ENCODE measurements at places on chromosomes 12 and 14.

- DNase-seq: no peak
Observed at GRCh38 chr12:3622021-3622821, 130.7 kb downstream of the CRACR2A start.

GRCh38 chr12:12440784-12441428 lies 84.0 kb downstream of the BORCS5 start:
- no peak for DNase-seq

DNA sequence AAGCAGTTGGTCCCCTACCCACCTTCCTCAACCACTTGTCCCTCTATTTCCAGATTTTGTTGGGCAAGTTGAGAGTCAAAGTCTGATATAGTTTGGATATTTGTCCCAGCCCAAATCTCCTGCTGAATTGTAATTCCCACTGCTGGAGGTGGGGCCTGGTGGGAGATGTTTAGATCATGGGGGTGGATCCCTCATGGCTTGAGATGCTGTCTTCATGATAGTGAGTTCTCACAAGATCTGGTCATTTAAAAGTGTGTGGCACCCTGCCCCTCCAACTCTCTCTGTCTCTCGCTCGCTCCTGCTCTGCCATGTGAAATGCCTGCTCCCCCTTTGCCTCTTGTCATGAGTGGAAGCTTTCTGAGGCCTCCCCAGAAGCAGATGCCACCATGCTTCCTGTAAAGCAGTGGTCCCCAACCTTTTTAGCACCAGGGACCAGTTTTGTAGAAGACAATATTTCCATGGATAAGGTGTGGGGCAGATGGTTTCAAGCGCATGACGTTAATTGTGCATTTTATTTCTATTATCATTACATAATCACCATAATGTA lies 37.3 kb upstream of the BCL11B start:
- no peak for DNase-seq

DNA sequence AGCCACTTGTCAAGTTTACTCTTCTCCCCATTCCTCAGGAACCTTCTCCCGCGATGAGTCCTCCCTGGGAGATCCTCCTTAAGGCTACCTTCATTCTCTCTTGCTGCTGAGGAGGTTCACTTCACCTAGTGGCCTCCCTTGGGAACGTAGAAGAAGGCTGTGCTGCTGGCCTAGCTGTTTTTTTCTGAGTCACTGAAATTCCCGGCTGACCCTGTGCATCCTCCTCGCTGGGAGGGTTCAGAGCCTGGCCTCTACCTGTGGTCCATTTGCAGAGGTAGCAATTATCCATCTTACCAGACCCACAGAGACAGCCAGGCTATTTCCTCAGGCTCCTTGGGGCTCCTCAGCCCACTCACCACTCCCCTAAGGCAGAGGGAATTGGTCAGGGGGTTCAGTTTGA lies 4.6 kb downstream of the KRT82 start:
- DNase-seq: no peak

- no peak for DNase-seq
Observed at GRCh38 chr12:100528471-100529127, 44.9 kb upstream of the GAS2L3 start.

- DNase-seq: no peak
Observed at GRCh38 chr14:85233756-85234155, 296.2 kb upstream of the FLRT2 start.

GRCh38 chr12:107884769-107885694 lies 110.5 kb downstream of the ASCL4 start:
- no peak for DNase-seq

DNA sequence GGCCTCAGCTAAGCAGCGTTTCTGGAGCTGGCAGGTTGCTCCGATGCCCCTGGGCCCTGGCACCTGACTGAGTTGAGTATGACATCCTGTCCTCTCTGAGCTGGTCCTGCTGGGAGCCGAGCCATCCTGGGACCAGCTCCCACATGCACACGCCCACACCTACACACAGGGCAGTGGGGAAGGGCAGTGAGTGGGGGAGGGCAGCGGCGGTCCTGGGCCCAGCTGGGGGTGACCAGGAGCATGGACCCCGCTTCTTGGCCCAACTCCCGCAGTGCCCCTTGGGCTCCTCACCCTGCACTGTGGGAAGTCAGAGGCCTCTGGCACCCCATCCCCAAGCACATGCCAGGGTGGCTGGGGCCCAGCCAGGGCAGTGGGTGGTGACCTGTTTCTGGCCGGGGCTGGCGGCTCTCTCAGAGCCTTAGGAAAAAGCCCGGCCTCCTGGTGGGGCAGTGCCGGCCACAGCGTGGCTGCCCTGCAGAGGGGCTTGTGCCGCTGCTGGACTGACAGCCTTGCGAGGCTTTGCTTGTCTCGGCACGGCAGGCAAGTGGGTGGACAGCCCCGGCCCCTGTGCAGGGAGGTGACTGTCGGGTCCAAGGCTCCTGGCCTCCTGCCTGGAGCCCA lies 5.9 kb upstream of the CRIP2 start:
- DNase-seq: no peak

GRCh38 chr12:76083246-76083903 lies 1.1 kb downstream of the NAP1L1 start:
- DNase-seq: no peak

DNA sequence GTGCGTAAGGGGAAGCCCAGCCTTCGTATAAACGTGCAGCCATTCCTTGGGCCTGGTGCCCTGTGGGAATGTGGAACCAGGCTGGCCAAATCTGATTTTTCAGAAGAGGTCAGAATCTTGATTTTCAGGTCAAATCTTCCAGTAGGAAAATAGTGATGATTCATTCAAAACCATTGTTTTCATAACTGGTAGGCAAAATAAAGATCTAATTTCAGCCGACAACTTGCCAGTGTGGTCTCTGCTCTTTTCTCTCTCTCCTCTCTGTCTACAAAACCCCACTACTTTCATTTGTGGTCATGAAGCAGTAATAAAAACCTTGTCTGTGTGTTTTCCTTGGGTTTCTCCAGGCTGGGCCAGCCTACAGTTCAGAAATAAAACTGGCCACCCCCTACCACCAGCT lies 135.1 kb downstream of the RBM19 start:
- DNase-seq: no peak

DNA sequence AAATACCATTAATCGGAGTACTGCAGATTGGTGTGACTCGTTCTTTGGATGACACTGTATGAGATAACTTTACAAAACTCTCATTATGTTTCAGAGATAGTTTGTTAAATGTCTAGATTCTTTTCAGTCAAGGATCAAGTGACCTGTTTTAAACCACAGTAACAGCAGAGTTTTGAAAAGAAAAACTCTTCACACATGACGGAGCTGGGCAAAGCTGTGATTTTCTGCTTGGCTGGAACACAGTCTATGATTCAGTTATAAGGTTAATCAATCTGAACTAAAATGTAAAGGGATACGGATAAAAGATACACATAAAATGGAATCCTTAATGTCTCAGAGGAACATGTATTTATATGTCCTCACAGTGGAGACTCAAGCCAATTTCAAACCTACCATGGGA lies 573.2 kb downstream of the PRKD1 start:
- DNase-seq: no peak

GRCh38 chr14:36238666-36239363 lies 62.3 kb upstream of the PTCSC3 start:
- DNase-seq: no peak

GRCh38 chr12:70364695-70365397 lies 1.2 kb upstream of the KCNMB4 start:
- DNase-seq: no peak

DNA sequence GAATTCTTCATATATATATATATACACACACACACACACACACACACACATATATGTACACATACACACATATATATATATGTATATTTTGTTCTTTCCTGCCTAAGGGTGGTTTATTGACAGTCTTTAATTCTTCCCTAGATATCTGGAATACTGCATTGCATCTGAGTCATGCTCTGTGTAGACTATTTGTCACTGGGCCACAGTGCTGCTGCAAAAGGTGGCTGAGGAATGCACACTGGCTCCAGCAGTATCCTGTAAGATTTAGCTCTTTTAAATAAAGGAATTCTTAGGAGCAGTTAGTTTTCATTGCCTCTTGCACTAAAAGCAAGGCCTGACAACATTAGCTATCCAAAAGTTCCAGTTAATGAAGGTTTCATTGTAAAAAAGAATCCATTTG lies 200.9 kb downstream of the APAF1 start:
- DNase-seq: no peak

- no peak for DNase-seq
Observed at GRCh38 chr14:89707086-89707485, 247.4 kb downstream of the EFCAB11 start.

Measured in stimulated activated naive CD4-positive, alpha-beta T cell (primary cell).